PC-3 (cell line): ENCODE measurements at places on chromosomes 2 and 18.

GRCh38 chr18:37985126-37985525, 419.5 kb upstream of the CELF4 start:
- no peak for DNase-seq

DNA sequence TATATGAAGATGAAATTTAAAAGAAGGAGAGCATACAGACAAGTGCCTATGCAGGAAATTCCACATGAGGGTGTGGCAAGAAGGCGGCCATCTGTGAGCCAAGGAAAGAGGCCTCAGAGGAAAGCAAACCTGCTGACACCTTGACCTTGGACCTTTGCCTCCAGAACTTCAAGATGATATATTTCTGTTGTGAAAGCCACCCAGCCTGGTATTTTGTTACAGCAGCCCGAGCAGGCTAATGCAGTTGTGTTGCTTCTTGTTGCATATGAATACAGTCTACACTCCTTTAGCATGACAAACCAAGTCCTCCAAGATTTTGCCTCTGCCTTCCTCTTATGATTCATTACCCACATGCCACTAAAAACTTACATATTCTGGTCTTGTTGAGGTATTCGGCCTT, 374.8 kb upstream of the TRIB2 start:
- no peak for DNase-seq

- DNase-seq, result no peak
Observed at GRCh38 chr2:122078451-122078850, 323.0 kb downstream of the TSN start.

GRCh38 chr2:187419808-187420207, 28.2 kb downstream of the CALCRL start:
- DNase-seq, result no peak

DNA sequence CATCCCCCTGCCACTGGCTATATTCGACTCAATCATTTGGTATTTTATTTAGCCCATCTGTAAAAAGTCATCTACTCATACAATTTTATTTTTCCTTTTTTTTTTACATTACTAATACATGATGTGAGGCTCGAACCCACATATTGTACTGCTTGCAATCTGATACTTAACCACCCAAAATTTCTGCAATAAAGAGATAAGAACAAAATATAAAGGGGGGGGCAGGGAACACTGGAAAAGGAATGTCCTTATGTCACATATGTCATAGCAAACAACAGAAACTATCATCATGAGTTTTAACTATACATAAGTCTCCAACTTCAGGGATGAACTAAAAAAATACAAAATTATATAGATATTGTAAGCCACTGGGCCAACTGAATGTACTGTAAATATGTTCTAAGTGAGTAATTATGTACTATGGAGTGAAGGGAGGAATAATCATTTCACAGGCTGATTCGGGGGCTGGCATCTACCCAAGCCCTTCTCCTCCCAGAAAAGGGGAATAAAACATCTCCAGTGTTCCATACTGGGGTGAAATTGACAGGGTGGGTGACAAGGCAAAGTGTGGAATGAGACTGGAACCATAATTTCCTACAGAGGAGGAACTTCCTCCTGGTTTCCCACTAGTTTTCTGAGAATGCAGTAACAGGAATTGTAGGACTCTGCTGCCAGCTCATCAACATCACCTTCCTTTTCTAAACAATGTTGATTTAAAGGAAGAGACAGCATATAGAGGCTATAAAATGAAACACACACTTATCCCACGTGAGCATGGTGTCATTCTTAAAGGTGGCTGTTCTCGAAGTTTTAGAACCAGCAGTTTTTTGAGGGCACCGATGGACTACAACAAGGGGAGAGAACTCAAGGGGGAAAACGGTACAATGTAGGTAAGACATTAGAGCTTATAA, 79.5 kb downstream of the FARSB start:
- peak; percentile 23 for DNase-seq

DNA sequence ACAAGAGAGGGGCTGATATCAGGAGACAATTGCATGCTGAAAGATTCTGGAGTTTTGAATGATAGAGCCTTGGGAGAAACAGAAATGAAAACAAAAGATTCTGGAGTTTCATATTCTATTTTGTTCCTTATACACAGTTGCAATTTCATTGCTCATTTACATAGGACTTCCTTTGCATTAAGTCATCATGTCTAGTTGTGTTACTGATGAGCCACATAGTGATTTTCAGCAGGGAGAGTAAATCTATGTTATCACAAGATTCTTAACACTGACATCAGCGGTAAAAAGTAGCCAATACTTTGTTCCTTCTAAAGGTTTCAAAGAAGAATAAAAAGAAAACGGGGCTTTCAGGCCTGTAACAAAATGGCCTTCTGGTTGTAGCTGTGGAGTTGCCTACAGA, 7.1 kb downstream of the ADAM17 start:
- DNase-seq, result no peak

- DNase-seq, result no peak
Observed at GRCh38 chr18:5414546-5414945, 119.0 kb upstream of the ZBTB14 start.

DNA sequence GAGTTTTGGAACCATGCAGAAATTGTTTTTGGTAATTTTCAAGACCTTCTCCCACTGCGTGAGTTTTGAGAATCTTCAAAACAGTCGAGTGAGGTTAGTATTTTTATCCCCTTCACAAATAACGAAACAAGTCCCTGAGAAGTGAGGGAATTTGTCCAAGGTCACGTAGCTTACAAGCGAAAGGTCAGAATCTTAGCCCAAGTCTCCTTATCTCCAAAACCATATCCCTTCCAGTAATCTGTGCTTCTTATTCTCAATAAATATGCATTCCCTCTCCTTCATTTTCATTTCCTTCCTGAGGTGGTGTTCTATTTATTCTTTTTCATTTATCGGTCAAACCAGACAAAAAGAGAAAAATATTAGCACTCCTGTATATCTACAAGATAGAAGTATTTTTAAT, 163.6 kb downstream of the MREG start:
- DNase-seq, result no peak

GRCh38 chr2:15653806-15654726, 62.4 kb downstream of the DDX1 start:
- DNase-seq, result no peak

GRCh38 chr2:7428454-7429204, 511.4 kb downstream of the RNF144A start:
- DNase-seq, result no peak

DNA sequence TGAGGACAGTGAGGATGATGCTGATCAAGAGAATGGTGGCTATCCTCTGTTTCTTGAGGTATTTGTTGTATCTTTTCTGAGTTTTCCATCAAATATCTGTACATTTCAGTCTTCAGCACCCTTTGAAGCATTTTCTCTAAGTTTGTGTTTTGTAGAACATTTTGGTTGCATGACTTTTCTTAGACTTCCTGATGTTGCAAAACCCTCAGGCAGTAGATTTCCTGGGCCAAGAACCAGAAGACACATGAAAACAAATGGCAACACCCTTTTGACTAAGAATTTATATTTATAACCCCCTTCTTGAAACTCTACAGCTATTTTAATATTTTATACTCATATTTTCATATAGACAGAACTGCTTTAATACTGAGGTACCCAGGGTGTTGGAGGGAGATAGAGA, 16.2 kb downstream of the HNMT start:
- DNase-seq, result no peak

DNA sequence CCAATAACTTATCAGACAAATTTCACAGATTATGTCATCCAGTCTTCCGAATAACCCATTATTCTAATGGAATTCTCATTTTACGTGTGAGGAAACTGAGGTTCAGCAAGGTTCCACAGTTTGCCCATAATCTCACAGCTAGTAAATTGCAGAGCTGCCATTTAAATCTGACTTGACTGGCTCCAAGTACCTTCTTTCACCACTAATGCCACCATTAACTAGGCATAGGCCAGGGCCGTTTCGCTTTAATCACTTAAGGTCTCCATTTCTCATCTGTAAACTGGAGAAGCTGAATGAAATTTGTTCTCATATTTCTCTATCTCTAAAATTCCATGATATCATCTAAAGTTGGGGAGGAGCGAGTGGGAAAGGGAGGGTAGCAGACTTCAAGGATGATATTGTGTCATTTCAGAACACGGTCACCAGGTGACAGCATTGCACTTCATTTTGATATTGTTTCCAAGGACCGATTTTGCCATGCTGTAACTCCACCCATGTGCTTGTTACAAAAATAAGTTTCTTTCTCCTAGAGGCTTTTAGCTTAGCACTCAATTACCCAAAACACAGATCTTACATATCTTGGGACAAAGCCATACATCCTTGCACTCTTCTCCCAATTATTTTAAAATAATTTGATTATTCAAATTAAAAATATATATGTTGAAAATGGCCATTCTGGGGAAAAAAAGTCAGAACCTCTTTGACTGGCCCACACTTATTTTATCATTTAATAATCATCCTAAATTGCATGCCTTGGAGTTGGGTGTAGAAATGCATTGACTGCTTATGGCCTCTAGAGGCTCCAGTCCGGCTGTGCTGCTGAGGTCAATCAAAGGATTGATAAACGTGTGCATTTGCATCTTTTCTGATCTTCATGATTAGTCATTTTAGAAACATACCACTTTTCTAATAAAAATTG, 123.8 kb downstream of the AKAIN1 start:
- DNase-seq, result peak; percentile 57

GRCh38 chr2:219455581-219455980, 20.9 kb downstream of the SPEG start:
- DNase-seq, result no peak

DNA sequence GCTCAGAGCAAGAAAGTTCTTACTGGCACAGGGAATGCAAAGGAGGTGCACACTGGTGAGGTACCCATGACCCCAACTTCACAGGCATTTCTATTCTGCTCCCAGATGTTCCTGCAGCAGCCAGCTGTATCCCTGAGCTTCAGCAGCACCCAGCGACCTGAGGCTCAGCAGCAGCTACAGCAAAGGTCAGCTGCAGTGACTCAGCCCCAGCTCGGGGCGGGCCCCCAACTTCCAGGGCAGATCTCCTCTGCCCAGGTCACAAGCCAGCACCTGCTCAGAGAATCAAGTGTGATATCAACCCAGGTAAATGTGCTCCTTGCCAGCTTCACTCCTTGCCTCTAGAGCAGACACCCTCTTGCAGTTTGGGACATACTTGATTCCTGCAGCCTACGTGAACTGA, 14.1 kb upstream of the RPL31 start:
- no peak for DNase-seq

- DNase-seq, result no peak
Observed at GRCh38 chr2:98501876-98502275, 57.2 kb downstream of the INPP4A start.

DNA sequence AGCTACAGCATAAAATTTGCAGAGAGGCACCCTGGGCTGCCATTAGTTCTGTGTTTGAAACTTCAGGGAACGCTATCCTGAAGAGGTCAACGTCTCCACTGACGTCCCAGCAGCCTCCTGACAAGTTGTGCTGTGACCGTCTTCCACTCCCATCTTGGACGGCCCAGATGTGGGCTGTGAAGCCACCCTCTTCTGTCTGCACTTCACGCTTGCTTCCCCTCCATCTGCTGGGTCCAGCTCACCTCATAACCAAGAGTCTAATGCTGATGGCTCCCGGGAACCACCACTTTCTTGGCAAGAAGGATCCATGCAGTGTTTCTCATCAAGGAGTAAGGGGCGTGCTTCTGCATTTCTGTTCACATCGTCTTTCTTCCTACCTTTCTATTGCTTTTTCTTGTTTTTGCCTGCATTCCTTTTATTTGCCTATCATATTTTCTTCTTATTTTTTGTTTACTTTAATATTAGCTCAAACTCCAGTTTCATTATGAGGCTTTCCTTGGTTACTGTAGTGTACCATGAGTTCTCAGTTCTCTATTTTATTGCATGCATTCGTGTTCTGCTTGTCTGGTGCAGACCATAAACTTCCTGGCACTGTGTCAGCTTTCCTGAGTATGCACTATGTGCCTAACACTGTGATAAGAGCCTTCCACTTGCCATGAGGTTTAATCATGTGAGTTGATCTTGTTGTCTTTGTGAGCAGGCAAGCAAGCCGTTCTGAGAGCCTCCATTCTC, 631.8 kb upstream of the RAB6C start:
- no peak for DNase-seq

DNA sequence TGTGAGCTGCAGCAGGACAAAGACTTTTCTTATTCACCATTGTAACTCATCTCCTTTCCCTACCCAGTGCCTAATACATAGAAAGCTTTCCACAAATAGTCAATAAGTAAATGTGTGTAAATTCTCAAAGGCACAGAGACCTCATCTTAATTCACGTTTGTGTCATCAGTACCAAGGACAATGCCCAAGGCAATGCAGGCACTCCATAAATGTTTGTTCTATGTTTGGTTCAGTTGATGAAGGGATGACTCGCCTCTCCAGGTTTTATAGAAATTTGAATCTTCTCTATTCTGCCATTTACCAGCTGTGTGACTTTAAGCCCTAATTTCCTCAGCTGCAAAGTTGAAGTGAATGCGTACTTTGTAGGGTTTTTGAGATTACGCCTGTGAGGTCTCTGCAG, 2.1 kb upstream of the MOGAT1 start:
- peak; percentile 45 for DNase-seq

- DNase-seq, result peak; percentile 62
Observed at GRCh38 chr2:182300608-182301007, 126.2 kb downstream of the PDE1A start.

DNA sequence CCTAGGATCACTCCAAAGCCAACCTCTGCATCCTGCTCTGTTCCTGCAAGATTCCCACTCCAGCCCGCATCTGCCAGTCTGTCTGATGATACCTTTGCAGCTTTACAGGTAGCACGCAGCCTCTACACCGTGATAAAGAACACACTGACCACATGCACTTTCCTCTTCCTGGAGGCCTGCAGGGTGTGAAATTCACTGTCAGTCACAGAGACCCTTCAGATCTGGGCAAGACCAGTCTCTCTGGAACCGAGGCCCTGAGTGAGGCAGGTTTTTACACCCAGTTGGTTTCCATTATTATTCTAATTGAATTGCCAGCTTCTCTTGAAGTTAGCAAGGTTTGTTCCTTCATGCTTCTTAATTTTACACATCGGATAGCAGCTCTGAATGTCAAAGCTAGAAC, 30.5 kb upstream of the TWIST2 start:
- DNase-seq, result no peak

DNA sequence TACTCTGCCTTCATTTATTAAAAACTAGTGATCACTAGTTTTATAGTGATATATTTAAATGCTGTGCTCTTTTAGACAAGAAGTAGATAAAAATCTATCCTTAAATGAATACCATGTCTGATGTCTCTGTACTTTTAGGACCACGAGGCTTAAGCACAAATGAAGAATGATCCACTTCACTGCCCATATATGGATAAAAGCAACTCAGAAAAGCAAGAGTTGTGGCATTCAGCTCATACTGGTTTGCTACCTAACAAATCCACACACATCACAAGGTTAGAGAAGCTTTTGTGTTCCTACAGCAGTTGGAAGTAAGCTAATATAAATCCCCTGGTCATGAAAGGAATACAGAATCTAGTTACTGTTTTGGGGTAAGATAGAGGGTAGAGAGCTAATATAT, 72.7 kb upstream of the LPIN2 start:
- no peak for DNase-seq

GRCh38 chr2:76406134-76406855, 695.6 kb upstream of the GCFC2 start:
- DNase-seq, result no peak

- no peak for DNase-seq
Observed at GRCh38 chr2:190205657-190206056, 114.0 kb downstream of the HIBCH start.
